ENCODE measurements at places on chromosomes 6 and 20.

- DNase-seq: no peak
Measured at GRCh38 chr20:11207749-11208502, 534.1 kb upstream of the JAG1 start.

DNA sequence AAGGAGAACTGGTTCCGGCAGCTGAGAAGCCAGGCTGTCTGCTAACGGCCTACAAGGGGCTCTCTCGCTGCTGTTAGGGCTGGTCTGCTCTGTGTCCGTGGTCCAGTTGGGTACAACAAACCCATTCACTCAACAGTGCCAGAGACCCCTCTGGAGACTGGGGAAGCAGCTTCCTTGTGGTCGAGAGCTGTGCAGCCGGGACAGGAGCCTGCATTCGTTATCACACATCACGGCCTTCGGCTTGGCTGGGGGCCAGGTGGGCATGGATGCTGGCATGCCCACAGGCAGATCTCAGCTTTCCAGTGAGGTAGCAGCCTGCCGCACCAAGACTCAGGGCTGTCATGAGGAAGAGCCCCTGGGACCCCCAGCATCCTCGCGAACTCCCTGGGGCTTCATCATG lies 124.7 kb downstream of the PREX1 start:
- no peak for DNase-seq

GRCh38 chr6:108589244-108589791 lies 28.6 kb downstream of the FOXO3 start:
- DNase-seq: no peak

DNA sequence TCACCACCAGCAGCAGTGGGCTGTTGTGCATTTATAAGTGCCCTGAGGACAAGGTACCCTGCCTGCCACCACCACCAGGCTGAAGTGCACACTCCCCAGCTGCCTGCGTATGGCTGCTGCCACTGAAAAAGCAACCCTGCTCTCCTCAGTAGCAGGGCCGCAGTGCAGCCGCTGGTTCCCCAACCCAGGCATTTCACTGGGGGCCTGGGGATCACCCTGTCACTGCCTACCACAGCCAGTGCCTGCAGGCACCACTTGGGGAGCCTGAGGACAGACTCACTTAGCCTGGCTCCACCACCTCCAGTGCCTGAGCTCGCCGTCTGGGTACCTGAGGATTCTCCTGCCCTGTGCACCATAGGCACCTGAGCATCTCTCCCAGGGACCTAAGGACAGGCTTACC lies 215.6 kb downstream of the PACRG start:
- DNase-seq: no peak
